Osteoblast (primary cell): ENCODE measurements at places on chromosomes 11 and 22. TPM values are rescaled to one million over a fixed set of nuclear protein-coding genes. Genes with fewer than 3 reads are reported as not detected.

GGT1 gene
- 0.36 and 0.59 TPM in 2 replicates for total RNA-seq

- H3K4me3 ChIP-seq, result no peak overlapping the region
- H3K27ac ChIP-seq, result no peak overlapping the region
These were observed 32.5 kb upstream of the NUCB2 start for GRCh38 chr11:17244046-17244445.

DNA sequence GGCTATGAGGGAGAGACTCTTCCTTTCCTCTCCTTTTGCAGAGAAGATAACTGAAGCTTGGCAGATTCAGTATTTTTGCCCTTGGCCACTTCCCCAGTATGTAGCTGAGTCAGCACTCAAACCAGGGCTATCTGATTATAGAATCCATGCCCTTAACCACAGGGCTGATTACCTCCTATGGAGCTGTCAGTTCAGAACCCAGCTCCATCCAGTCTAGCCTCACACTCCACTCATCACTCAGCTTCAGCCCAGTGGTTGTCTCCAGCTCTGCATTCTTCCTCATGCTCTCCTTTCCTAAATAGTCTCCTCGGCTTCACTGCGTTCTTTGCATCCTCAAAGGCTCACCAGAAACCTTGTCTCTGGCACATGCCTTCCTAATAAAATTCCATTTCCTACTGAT lies 151.6 kb upstream of the BLID start:
- no peaks in the 10 kb centered on the region for H3K36me3 ChIP-seq
- peak; percentile 51 for DNase-seq
- H3K4me1 ChIP-seq, result peaks cover 4% of the 10 kb centered on the region
- H3K4me3 ChIP-seq, result no peak overlapping the region

- H3K36me3 ChIP-seq, result no peaks in the 10 kb centered on the region
- no peaks in the 10 kb centered on the region for H3K27me3 ChIP-seq
- no peak overlapping the region for H3K27ac ChIP-seq
- H3K4me1 ChIP-seq, result no peaks in the 10 kb centered on the region
These were observed 768.8 kb downstream of the NTM start for GRCh38 chr11:132139181-132139580.

DNA sequence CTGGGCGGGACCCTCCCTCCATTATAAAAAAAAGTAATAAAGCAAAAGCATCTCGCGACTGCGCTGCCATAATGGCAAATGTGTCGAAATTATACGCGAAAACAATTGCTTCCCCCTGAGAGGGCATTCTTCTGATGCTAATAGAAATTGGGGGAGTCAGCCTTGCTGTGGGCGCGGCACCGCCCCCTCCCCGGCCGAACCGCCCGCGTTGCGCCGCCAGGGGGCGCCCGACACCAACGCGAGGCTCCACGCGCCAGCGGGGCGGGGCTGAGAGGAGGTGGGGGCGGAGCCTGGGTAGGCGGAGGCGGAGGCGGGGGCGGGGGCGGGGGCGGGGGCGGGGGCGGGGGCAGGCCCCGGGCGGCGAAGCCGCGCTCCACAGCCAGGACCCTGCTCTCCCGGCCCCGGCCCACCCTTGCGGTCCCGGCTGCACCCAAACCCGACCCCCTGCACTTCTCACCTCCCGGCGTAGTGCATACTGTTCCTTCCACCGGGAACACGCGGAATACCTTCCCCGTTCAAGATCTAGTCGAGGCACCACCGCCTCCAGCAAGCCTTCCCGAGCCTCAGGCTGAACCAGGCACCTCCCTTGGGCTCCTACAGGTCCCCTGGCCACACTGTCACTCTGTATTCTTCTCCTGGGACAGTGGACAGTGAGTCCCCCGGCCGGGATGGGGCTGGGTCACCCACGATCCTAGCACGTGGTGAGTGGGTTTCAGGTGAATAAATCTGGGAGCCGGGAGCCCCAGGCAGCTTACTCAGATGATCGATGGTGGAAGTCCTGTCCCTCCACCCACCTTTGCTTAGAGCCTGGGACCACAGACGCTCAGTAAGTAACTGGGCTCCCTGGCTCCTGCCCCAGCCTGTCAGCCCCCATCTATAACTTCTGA lies 15.5 kb upstream of the UPK3A start:
- peak overlapping the region; percentile 70 for H3K4me3 ChIP-seq
- H3K36me3 ChIP-seq, result no peaks in the 10 kb centered on the region
- H3K27me3 ChIP-seq, result peaks cover 27% of the 10 kb centered on the region
- DNase-seq, result peak; percentile 96
- H3K27ac ChIP-seq, result no peak overlapping the region

- no peaks in the 10 kb centered on the region for H3K4me1 ChIP-seq
- H3K27ac ChIP-seq, result no peak overlapping the region
- H3K4me3 ChIP-seq, result no peak overlapping the region
These were observed 12.5 kb upstream of the CUL5 start for GRCh38 chr11:107996006-107996776.

DNA sequence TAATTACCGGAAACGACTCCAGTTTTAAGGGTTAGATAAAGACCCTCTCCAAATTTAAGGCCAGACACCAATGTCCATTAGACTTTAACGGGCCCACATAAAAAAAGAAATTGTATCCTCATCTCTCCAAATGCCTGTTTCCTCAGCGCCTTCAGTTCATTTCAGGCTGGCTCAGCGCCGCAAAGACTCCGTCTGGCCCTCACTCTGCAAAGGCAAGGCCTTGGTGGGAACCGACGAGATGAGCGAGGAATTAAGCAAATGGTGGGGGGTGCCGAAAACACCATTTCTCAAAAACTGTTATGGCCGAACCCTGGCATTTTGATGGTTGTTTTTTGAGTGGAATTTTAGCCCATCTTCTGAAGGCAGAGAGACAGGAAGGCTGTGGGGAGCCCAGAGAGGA lies 15.7 kb downstream of the MN1 start:
- H3K36me3 ChIP-seq, result no peaks in the 10 kb centered on the region
- DNase-seq, result no peak
- no peak overlapping the region for H3K4me3 ChIP-seq
- no peak overlapping the region for H3K27ac ChIP-seq
- peaks cover 8% of the 10 kb centered on the region for H3K27me3 ChIP-seq

DNA sequence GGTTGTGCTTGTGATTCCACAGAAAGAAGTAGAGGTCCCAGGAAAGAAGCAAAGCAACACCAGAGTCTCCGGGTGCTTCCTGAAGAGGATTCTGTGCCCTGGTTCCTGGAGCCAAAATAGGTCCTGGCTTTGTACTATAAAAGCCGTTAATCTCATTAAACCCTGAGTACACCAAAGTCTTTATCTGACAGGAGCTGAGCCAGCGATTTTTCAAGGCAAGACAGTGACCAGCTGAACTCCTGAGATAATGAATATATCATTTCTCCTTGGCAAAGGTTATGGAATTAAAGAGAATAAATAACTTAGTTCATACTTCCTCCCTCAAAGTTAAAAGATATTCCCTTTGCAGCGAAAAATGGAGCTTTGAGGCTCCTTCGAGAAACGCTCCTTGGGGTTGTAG lies 5.2 kb downstream of the TMEM138 start:
- no peak overlapping the region for H3K4me3 ChIP-seq
- H3K27ac ChIP-seq, result peak overlapping the region; percentile 92
- H3K4me1 ChIP-seq, result peaks cover 52% of the 10 kb centered on the region
- H3K36me3 ChIP-seq, result peaks cover 56% of the 10 kb centered on the region

- H3K27me3 ChIP-seq, result no peaks in the 10 kb centered on the region
- H3K27ac ChIP-seq, result peak overlapping the region; percentile 91
- H3K36me3 ChIP-seq, result peaks cover 4% of the 10 kb centered on the region
- peaks cover 52% of the 10 kb centered on the region for H3K4me1 ChIP-seq
These were observed 15.1 kb downstream of the UQCR10 start for GRCh38 chr22:29782061-29782845.

DNA sequence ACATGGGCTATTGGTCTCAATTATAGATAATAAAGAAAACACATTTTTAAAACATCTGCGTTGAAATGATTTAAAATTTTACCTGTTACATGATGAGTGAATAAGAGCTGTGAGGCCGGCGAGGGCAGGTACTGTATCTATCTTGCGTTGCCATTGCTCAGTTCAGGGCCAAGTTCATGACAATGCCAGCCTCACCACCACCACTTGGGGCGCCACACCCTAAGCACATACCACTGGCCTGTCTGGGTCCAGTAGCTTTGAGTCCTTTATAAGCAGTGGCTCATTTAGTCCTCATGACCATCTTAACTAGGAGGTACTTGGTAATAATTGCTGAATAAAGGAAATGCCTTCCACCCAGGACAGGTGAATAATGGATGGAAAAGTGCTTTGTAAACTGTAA lies 14.5 kb upstream of the MB start:
- H3K36me3 ChIP-seq, result no peaks in the 10 kb centered on the region
- no peak overlapping the region for H3K4me3 ChIP-seq
- no peak overlapping the region for H3K27ac ChIP-seq
- no peaks in the 10 kb centered on the region for H3K27me3 ChIP-seq
- peaks cover 16% of the 10 kb centered on the region for H3K4me1 ChIP-seq

- no peaks in the 10 kb centered on the region for H3K36me3 ChIP-seq
- H3K27me3 ChIP-seq, result peaks cover 12% of the 10 kb centered on the region
- H3K27ac ChIP-seq, result peak overlapping the region; percentile 35
- DNase-seq, result no peak
These were observed 340.8 kb downstream of the MN1 start for GRCh38 chr22:27460591-27461347.

DNA sequence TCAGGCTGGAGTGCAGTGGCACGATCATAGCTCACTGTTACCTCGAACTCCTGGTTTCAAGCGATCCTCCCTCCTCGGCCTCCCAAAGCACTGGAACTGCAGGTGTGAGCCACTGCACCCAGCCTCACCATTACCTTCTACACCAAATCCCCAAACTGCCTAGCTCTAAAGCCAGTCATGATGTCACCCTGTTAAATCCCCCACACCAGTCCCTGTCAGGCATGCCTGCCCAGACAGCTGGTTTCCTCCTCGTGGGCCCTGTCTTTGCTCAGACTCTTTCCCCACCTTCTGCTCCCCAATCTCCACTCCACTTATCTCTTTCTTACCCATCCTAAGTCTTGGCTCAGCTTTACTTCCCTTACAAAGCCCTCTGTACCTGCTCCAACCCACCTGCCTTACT lies 12.5 kb upstream of the EXPH5 start:
- H3K27me3 ChIP-seq, result peaks cover 2% of the 10 kb centered on the region
- peaks cover 3% of the 10 kb centered on the region for H3K4me1 ChIP-seq
- no peaks in the 10 kb centered on the region for H3K36me3 ChIP-seq

DNA sequence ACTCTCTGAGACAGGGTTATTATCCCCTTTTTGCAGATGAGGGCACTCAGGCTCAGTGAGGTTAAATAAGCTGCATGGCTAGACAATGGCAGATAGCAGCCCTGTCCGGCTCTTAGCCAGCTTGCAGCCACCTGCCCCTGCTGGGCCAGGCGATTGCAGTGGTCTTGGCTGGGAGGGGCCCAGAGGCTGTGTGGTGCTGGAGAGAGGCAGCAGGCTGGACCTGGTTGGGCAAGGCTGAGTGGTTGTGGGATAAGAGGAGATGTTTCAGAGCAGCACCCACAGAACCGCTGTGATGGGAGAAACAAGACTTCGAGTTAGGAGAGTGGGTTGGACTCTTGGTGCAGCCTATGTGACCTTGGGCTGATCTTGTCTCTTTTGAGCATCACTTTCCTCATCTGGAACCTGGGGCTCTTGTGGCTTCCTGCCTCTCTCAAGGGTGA lies 25.5 kb downstream of the PTPRJ start:
- no peak overlapping the region for H3K4me3 ChIP-seq
- peaks cover 51% of the 10 kb centered on the region for H3K4me1 ChIP-seq
- H3K27ac ChIP-seq, result peak overlapping the region; percentile 76
- H3K36me3 ChIP-seq, result no peaks in the 10 kb centered on the region

GRCh38 chr11:12109591-12110196 lies 696 bp upstream of the MICAL2 start:
- H3K27me3 ChIP-seq, result no peaks in the 10 kb centered on the region
- H3K4me3 ChIP-seq, result peak overlapping the region; percentile 91
- H3K36me3 ChIP-seq, result peaks cover 21% of the 10 kb centered on the region
- peaks cover 40% of the 10 kb centered on the region for H3K4me1 ChIP-seq
- peak overlapping the region; percentile 94 for H3K27ac ChIP-seq
